NCI-H2081 (cell line): ENCODE measurements at places on chromosomes 5 and 9.

DNA sequence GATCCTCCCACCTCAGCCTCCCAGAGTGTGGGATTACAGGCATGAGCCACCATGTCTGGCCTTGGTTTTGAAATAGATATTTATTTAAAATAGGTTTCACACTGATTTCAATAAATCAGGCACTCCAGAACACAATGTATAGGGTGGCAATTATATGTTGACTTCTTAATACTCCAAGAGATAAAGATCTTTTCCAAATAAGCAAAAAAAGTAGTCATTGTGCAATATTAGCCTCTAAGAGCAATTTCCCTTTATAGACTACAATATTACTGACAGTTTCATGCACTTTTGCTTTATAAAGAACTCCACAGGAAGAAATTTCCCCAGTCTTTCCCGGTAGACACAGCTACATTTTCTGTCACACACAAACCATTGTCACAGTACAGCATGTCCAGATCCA, 23.4 kb upstream of the RUFY1 start:
- DNase-seq, result no peak

GRCh38 chr5:156918311-156918845, 44.6 kb downstream of the TIMD4 start:
- DNase-seq, result no peak

GRCh38 chr9:121871431-121872025, 220.1 kb downstream of the DAB2IP start:
- DNase-seq, result no peak

GRCh38 chr5:117761186-117761585, 1186.6 kb upstream of the SEMA6A start:
- DNase-seq, result no peak

DNA sequence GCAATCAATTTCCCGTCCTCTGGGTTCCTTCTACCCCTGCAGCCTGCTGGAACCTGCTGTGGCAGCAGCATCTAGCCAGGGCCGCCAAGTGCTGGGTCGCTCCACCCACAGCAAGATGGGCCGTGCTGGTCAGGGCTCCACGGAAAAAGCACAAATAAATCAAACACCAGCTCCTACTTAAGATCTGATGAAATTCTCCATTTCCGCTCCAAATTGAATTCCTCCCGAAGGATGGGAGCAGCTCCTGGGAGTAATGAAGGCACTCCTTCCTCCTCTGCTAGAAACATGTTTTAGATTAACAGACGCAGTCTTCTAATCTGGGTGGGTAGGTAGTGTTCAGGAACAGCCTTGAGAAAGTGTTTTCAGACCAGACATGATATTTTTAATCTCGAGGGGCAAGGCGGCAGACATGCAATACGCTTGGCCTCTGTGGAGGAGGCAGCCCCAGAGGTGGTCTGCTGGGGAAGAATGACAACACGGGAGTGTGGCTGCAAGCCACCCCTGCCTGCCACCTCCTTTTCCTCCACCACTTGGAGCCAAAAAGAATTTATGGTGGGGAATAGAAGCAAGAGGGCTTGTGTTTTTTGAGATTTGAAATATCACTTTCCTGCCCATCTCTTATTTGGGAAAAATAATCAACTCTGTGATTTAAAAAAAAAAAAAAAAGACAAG, 194.1 kb downstream of the AOPEP start:
- no peak for DNase-seq

- peak; percentile 88 for DNase-seq
Observed at GRCh38 chr9:71446473-71447411, 321.6 kb downstream of the CEMIP2 start.

- DNase-seq, result no peak
Observed at GRCh38 chr5:123718238-123718637, 206.3 kb downstream of the CSNK1G3 start.

GRCh38 chr9:123637945-123638634, 282.1 kb downstream of the CRB2 start:
- no peak for DNase-seq

DNA sequence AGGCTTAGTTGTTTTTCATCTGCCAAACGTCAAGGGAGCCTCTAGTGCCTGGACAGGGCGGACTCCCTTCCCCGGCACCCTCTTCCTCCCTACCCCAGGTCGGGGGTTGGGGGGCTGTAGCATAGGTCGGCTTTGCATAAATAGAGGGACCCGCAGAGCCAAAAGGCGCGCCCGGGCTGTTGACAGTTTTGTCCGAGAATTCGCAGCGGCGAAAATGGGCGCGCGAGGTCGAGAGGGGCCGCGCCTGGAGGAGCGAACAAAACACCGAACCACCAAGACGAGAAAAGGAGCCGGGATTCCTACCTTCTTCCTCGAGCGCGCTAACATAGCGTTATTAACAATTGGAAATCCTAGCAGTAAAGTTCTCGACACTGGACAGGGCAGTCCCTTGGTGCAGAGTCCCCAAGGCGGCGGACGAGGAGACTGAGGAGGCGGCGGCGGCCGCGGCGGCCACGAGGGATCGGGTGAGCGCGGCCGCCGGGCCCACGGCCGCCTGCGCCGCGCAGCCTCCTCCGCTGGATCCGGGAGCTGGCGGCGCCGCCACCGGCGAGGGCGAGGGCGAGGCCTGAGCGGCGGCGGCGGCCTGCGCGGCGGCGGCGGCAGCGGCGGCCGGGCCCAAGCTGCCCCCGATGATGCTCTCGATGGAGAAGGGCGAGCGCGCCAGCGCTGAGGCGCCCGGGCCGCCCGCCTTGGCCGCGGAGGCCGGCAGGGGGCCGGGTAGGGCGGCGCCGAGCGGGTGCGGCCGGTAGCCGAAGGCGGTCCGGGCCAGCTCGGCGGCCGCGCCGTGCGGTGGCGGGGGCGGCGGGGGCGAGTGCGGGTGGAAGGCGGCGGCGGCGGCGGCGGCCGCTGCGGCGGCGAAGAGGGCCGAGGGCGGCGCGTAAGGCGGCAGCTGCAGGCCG, 1.7 kb downstream of the FOXD1 start:
- no peak for DNase-seq

GRCh38 chr5:44665101-44665701, 143.5 kb upstream of the MRPS30 start:
- no peak for DNase-seq

DNA sequence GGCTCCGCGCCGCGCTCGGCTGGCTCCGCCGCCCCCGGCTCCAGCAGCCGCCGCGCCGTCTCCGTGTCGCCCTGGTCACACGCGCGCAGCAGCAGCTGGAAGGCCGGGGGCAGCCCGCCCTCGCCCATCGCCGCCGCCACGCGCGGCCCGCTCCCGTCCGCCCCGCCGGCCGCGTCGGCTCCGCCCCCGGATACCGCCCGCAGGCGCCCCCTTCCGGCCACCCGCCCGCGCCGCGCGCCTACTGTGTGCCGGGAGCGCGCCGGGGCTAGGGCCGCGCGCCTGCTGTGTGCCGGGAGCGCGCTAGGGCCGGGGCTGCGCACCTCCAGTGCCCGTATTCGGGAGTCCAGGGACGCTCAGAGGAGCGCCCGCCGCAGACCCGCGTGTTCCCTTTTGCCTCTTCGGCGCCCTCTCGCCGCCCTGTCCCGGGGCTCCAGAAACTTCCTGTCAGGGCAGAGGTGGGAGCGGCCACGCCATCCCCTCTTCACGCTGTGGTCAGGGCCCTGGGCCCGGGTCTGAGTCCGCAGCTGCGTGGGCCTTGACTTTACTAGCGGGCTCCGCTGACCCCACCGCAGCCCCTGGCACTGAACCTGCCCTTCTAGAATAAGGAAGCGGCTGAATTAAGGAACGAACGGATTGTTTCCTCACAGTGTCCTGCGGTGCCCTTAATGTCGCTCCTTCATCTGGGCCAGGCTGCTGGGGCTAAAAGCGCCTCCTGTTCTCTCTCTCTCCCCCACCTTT, at the start of gene ANKS6:
ANKS6 (minus strand) TSS at position 192 of the 738 bp plus-strand sequence; CDS start at position 128, 64 bp downstream.
- peak; percentile 63 for DNase-seq

- DNase-seq, result no peak
Observed at GRCh38 chr5:112906637-112907036, 15.4 kb downstream of the REEP5 start.

DNA sequence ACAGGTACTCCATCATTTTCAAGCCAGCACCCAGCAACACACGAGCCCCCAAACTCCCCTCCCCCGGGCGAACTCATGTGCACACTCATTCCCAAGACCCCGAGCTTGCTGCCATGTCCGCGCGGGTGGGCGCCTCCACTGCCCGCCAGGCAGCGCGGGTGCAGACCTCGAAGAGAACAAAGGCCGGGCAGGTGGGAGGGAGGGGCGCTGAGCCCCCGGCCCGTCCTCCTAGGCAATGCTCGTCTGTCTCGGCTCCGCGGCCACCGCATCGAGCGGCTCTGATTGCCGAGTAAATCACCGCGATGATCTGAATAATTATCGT, 47.1 kb upstream of the PSD2 start:
- DNase-seq, result no peak

- no peak for DNase-seq
Observed at GRCh38 chr5:87300176-87300575, 32.5 kb downstream of the RASA1 start.

- DNase-seq, result no peak
Observed at GRCh38 chr5:144503123-144503522, 332.4 kb downstream of the KCTD16 start.

DNA sequence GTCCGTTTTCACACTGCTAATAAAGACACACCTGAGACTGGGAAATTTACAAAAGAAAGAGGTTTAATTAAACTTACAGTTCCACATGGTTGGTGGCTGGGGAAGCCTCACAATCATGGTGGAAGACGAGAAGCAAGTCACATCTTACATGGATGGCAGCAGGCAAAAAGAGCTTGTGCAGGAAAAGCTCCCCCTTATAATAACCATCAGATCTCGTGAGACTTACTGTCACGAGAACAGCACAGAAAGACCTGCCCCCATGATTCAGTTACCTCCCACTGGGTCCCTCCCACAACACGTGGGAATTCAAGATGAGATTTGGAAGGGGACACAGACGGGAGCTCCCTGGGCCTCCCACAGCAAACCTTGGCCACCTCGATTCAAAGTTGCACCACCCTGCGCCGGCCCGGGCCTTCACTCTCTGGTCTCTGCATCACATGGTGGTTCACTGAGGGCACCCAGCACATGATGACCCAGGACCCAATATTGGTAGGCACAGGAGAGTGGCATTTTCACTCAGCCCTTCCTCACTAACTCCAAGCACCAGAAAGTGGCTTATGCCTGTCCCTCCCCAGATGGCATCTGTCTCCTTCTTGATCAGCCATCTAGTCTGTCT, 21.0 kb upstream of the TDRD7 start:
- DNase-seq, result no peak

DNA sequence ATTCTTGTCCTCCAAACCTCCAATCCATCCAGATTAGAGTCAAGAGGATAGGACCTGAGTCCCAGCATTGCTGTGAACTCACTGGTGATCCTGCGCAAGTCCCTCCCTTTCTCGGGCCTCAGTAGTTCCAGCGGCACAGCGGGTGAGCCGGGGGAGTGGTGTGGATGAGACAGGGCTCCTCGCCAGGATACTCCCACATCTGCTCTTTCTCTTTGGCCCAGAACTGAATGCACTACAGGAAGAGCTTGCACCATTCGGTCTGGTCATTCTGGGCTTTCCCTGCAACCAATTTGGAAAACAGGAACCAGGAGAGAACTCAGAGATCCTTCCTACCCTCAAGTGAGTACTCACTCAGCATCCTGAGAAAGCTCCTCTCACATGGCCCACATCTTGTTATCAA, 6.3 kb downstream of the GPX3 start:
- no peak for DNase-seq

DNA sequence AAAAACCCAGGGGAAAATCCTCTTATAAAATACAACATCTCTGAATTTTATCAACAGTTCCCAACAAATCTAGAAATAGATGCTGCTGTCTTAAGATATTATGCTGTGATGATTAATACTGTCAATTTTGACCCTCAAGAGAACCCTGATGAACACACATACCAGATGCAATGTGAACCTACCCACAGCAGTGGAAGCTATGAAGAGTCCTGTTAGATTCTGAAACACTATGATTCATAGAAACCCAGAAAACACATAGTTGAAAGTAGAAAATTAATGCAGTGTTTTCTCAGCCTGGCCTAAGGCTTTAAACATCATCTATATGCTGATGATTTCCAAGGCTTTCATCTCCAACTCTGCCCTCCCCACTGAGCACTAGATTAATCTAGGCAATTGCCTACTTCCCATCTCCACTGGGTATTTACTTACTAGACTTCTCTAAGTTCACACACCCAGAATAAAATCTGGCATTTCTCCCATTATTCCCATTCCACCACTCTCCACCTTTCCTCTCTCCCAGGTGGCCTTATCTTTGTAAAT, 296.2 kb downstream of the CTNND2 start:
- DNase-seq, result no peak

GRCh38 chr5:82295144-82295543, 17.0 kb upstream of the RPS23 start:
- DNase-seq, result no peak

GRCh38 chr5:182126-182525, 9.2 kb upstream of the LRRC14B start:
- DNase-seq, result no peak

DNA sequence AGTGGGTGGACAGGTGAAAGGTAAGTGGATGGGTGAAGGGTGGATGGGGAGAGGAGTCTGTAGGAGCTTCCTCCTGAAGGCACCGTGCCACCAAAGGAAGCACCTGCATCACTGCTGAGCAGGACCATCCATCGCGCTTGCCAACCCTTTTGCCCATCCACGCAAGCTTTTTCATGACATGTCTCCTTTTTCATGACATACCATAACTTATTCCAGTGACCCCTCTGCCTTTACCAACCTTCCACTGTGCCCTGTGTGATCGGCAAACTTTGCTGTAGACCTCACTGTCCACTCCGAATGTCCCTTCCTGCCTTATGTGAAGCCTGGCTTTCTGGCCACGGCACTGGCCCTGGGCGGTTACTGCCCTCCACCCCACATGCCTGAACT, 13.4 kb downstream of the FLT4 start:
- no peak for DNase-seq

DNA sequence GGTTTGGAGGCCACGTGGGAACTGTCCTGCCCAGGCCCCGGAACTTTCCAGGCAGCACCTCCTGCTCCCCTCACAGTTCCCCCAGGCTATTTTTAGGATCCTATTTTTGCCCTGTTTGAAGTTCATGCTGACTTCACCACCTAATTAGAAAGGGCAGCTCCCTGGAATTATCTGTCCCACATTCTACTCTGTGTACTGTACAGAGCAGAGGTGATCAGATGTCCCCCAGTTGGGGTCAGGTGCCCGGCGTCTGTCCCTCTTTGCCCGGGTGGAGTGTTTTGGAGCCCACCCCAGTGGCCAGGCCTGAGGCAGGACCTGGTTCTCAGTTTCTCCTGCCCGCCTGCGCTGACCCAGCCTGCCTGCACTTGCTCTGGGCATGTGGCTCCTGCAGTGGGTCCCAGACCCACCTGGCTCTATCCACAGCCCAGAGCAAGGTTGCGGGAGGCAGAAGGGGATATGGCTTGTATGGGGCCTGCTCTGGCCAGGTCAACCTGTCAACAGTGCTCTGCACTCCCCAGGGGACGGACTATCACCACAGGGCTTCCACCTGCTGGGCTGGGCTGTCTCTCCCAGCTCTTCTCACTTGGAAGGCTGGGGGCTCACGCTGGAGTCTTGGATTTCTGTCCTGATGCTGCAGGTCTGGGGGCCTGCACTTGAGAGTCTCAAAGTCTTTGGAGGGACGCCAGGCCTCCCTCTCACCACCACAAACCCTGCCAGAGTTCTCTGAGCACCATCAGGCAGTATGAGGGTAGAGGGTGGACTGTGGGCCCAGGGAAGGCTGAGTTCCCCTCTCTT, 268.3 kb downstream of the GADD45G start:
- DNase-seq, result no peak

GRCh38 chr5:138772986-138773594, 19.9 kb downstream of the CTNNA1 start:
- DNase-seq, result no peak
